Activated CD4-positive, CD25-positive, alpha-beta regulatory T cell treated with anti-CD3 and anti-CD28 coated beads, Interleukin-2, amount 50 U/mL, for 72 hours (primary cell): ENCODE measurements at places on chromosomes 7 and 10.
A peak's percentile ranks its signal among the peaks of the same experiment; 100 is the strongest.

DNA sequence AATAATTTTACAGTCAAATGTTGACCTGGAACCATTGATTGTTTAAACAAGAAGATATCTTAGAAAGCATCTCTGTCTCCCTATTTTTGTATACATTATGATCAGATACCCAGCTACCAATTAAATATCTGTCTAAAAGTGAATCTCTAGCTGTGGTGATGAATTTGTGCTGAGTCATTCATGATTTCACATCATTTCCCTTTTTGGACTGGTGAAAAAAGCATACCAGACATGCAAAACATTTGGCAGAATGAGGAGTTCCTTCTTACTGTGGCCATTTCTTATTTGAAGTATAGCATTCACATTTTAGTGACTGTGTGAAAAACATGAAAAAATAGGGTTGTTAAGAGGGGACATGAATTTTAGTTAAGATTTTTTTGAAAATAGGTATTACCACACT is 98.0 kb upstream of the GATA3 start:
- DNase-seq: no peak

- no peak for DNase-seq
Measured at GRCh38 chr7:79515358-79515757, 61.9 kb upstream of the MAGI2 start.

GRCh38 chr7:64947252-64948000 is 43.4 kb downstream of the ZNF117 start:
- no peak for DNase-seq

DNA sequence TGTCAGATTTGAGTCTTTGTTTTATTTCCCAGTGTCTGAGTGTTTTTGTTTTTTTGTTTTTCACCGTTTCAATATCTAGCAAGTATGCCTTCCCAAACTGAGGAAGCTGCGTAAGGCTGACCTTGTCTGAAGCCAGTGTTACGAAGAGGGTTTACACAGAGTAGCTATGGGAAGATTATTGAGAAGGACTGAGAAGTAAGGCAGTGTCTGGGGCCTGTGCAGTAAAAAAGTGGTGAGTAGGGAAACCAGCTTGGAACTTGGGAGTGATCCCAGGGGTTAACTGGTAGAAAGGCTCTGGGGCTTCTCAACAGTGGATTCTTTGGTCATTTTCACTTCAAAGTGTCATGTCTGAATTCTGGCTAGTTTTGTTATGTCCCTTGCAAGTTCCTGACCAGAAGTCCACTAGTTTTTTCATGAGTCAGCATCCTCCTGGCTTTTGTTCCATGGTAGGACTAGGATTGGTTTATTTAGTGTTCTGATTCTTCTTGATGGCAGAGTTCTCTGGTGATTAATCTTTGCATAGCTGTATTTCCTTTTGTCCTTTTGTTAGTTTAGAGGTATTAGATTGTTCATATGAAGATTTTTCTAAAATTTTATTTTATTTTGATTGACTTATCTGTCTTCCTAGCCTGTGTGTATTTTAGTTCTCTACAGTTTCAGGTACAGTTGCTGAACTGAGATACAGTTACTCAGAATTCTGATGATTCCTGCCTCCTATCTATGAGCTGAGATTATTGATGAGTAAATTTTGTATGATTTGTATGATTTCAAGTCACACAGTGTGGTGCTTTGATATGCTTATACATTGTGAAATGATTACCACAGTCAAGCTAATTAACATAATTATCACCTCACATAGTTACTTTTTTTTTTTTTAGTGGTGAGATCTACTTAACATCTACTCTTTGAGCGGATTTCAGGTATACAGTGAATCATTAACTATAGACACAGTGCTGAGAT is 19.0 kb downstream of the GARS1 start:
- DNase-seq: no peak

DNA sequence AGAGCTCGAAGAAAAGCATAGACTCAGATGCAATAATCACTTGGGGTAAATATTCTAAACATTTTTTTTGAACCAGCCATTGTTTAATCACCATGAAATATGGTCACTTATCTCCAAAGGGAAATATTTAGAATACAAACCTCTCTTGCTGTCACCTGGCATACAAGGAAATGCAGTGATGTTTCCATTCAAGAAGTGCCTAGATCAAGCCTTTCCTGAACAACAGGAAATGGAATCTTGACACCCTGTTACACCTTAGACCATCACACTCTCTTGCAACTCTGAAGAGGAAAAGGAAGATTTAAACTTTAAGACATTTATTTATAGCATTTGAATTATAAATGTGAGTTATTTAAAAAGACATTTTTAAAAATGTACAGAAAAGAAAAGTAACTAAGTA is 263.0 kb upstream of the BMPER start:
- DNase-seq: no peak

GRCh38 chr10:116096526-116096925 is 176.5 kb downstream of the GFRA1 start:
- DNase-seq: no peak

DNA sequence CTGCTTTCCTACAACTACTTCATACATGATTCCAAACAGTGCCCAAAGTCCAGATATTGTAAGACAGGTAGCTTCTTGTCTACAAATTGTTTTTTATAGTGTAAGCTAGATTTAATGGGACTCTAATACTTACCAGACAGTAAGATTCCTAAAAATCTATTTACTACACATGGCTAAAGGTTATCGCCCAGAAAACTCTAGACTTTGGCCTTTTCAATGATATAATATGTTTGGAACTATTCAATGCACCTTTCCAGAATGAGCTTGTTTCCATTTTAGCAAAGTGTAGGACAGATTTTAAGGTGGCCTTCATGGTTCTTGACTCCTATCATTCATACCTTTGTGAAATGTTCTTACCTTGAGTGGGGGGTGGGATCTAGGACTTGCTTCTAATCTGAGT is 951.0 kb downstream of the SORCS1 start:
- DNase-seq: no peak

DNA sequence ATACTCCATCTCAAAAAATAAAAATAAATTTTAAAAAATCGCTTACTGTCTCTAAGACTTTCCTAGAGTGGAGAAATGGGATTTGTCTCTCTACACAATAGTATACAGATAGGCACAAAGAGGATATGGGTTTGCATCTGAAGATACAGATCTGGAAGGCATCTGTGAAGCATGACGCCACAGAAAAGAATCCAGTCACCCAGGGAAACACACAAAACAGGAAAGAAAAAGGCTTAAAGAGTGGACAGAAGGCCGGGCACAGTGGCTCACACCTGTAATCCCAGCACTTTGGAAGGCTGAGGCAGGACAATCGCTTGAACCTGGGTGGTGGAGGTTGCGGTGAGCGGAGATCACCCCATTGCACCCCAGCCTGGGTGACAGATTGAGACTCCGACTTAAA is 61.3 kb downstream of the SKIDA1 start:
- DNase-seq: no peak

DNA sequence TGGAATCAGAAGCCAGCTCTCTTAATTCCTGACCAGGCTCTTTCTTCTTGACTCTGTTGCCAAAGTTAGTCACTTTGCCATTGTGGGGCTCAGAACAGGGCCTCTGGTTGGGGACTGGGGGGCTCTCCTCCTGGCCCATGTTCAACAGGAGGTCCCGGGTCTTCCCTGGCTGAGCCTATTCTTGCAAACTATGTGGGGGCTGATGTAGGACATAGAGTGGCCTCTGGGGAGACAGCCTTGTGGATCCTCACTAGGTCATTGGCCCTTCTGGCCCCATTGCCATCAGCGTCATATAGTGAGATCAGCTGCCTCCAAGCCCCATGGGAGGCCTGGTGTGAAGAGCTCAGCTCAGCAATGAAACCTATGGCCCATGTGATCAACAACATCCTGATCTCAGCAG is 77.6 kb upstream of the LEP start:
- no peak for DNase-seq

GRCh38 chr10:124110882-124111281 is 17.5 kb upstream of the CHST15 start:
- no peak for DNase-seq

DNA sequence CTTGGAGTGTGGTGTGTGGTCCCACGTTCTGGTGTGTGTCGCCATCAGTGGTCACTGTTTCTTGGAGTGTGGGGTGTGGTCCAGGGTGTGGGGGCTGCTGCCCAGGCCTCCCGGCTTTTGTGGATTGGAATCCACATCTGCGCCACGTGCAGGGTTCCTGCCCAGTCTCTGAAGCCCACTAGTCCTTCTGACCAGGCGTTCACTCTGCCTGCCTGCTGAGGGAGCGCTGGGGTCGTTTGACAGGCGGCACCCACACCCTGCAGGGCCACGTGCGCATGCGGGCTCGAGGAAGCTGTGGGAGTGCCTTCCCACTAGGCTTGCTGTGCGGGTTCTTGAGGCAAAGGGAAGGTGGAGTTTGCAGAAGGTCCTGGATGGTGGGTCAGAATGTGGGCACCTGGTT is 51.4 kb downstream of the INPP5A start:
- DNase-seq: no peak

DNA sequence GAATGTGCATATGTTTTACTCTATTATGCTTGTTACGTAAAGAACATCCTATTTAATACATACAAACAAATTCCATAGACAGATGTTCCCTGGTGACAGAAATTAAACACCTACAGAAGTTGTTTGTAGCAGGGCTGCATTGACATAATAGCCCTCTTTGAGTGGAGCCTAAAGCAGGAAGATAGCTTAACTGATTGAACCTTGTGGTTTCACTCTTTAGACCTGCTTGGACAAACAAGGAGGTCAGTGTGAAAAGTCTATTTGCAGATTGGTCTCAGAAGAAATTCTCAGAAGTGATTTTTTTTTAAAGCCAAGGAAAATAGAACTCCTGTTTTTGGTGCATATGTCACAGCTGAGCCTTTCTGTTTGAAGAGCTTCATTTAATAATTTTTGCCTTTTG is 121.3 kb downstream of the PPP1R9A start:
- no peak for DNase-seq

- no peak for DNase-seq
Measured at GRCh38 chr7:68813551-68814080, 784.7 kb upstream of the AUTS2 start.

GRCh38 chr7:49088017-49088416 is 163.7 kb downstream of the CDC14C start:
- DNase-seq: no peak

GRCh38 chr7:25009257-25009656 is 29.3 kb upstream of the OSBPL3 start:
- no peak for DNase-seq

DNA sequence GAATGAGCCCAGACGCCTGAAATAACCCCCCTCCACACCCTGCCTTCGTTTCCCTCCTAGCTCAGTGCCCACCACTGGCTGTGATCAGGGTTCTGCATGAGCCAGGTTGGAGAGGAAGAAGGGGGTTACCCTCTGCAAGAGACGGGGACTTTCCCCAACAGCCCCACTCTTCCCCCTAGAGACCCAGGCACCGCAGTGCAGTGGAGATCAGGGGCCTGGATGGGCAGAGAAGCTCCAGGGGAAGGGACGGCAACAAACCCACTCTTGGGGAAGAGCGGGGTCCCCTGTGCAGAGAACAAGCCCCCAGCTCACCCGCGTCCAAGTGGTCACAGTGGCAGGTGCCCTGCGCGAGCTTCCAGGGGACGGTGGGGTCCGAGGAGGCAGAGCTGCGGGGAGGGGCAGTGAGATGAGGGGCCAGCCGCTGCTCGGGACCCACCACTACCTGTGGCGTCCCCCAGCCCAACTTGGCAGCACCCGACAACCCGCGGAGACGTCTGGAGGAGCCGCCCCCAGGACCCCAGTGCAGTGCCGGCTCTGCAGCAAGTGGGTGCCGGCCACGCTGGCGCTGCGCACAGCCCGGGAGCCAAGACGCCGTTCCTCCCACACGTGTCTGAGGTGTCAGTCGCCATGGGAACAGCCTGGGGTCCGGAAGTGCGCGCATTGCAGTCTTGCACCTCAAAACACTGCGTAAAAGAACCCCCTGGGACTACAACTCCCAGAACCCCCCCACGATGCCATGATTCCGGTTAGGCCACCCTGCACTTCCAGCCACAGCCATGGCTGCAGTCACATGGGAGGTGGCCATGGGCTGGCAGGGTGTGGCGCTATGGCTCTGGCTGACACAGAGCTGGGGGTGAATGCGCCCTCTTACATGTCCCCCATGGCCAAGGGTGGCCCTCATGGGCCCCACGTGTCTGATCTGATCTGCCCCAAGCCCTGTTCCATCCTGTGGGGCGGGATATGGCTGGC is 45.8 kb upstream of the WIPI2 start:
- DNase-seq: peak; percentile 57

DNA sequence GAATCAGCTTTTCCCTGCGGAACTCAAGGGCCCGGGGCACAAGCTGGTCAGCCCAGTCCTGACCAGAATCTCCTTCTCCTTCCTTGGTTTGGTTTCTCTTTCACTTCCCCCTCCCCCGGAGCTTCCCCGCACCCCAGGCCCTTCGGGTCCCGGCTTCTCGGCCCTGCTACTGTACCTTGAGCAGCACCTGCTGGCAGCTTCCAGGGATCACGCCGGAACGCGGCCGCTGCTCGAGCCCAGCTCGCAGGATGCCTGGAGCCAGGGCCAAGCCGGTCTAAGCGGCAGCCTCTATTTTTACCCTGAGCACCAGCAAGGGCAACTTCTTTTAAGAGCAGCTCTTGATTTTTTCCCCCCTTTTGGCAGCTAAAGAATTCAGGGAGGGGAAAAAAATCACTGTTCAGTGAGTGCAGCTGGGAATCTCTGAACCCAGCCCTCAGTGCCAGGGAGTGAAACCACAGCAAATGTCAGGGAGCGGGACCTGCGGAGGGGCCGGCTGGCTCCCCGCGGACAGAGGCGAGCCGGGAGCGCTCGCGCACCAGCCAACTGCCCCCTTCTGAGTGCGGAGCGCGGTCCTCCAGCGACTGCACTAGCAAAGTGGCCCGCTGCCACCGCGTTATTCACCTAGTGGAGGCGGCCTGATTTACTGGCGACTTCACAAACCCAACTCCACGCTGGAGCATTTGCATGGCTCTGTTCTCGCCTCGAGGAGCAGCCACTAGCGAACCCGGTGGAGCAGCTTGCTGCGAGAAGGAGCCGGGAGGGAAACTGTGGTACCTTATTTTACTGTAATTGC is 2.4 kb upstream of the INHBA start:
- DNase-seq: peak; percentile 45

DNA sequence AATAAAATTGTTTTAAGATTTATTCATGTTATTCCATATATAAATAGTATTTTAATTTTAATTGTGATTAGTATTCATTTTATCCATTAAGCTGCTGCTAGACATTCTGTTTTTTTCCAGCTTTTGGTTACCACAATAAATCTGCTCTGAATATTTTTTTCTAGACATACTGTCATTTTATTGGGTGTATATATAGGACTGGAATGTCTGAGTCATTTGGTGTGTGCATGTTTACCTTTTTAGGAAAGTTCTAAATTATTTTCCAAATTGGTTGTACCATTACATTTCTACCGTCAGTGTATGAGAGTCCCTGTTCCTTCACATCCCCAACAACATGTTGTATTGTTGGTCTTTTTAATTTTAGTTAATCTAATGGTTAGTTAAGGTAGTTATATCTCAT is 1138.1 kb downstream of the REEP3 start:
- DNase-seq: no peak

DNA sequence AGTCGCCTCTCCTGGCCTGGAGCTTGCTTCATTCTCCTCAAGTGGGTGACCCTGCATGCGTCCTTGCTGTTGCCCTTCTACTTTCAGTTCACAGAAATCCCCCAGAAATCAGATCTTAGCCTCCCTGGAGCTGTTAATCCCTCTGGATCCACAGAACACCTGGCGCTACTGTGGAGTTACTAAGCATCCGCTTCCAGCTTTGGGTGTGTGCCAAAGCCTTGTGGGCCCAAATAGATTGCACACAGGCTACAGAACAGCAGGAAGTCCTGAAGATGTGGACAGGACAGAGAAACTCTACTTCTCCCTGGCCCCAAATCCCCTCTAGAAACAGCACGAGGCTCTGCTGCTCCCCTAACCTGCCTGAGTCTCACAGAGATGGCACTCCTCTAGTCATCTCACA is 36.6 kb upstream of the PDLIM1 start:
- no peak for DNase-seq

- no peak for DNase-seq
Measured at GRCh38 chr7:135784013-135784412, 35.4 kb upstream of the FAM180A start.
